ENCODE measurements at places on chromosomes 5 and 9.

GRCh38 chr5:6459896-6460295, 11.2 kb downstream of the UBE2QL1 start:
- DNase-seq, result no peak

DNA sequence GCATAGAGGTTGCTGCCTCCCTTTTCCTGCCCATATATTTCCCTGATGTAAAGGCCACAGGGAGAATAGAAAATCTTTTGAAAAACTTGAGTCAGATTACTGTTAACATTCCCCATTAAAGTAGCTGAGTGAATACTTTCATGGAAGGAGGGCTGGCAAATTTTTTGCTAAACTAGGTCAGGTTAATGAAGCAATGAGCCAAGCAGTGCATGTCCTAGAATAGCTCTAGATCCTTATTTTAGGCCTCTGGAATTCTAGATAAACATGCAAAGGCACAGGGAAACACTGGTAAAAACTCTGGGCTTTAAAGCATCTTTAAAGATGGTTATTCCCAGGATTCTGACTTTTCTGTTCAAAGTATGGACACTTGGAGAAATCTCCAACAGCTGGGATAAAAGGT, 27.9 kb downstream of the TTC1 start:
- DNase-seq, result no peak

- no peak for DNase-seq
Observed at GRCh38 chr5:148342371-148343045, 7.1 kb downstream of the SPINK9 start.

- no peak for DNase-seq
Observed at GRCh38 chr5:6781716-6782115, 68.5 kb downstream of the TENT4A start.

GRCh38 chr5:177498013-177498787, 796 bp upstream of the PDLIM7 start:
- no peak for DNase-seq

- no peak for DNase-seq
Observed at GRCh38 chr5:133843911-133844310, 124.5 kb downstream of the C5orf15 start.

GRCh38 chr9:120927269-120928014, 846 bp upstream of the TRAF1 start:
- no peak for DNase-seq

- no peak for DNase-seq
Observed at GRCh38 chr5:144275329-144275728, 104.7 kb downstream of the KCTD16 start.

GRCh38 chr9:74173284-74173683, 323.9 kb upstream of the RORB start:
- no peak for DNase-seq

DNA sequence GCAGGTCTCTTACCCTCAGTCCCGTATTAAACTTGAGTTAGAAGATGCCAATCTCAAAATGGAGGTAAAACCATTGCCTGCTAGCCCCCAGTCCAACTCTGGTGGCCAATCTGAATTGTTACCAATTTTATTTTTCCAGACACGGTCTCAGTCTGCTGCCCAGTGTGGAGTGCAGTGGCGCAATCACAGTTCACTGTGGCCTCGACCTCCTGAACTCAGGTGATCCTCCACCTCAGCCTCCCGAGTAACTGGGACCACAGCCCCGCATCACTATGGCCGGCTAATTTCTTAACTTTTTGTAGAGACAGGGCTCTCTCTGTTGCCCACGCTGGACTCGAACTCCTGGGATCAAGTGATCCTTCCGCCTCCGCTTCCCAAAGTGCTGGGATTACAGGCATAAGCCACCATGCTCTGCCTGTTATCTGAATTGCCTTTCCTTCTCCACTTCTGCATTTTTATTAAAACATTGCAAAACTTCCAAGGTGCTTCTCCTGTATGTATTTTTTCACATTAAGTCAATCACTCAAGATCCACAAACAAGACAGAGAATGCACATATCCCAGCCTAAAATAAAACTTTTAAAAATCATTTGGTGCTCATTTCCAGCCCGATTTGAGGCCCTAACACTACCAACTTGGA, 2.3 kb downstream of the FANCC start:
- no peak for DNase-seq

GRCh38 chr9:8706998-8707397, 907.4 kb upstream of the DMAC1 start:
- DNase-seq, result no peak

GRCh38 chr9:90064971-90065370, 460.2 kb downstream of the GADD45G start:
- no peak for DNase-seq

DNA sequence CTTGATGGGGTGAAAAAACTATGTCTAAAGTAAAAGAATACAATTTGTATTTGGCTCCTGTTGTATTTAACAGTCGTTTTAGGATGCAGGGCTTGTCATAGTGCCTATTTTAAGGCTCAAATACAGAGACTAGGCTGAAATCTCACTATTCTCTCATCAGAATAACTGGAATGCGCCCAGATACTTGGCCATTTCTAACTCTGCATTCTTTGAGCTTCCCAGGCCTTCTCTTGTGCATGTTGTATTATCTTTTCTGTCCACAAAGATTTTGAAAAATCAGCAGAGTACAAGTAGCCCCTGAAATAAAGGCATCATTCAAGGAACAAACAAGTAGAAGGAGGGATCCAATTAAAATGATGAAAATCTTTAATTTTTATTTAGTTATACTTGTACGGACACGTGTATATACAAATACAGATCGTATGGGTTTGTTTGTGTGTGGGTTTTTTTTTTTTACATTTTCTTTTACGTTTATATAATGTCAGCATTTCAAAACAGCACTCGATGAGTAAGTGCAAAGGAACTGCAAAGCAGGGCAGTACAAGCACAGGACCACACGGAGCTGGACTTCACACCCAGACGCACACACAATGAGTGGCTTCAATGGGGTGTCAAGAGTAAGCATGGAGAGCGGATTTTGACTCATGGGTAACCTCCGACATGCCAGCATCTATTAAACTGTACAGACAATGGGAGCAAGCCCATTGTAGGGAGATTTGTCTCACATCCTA, 294.0 kb downstream of the EFNA5 start:
- no peak for DNase-seq

- DNase-seq, result no peak
Observed at GRCh38 chr5:124276166-124276565, 470.3 kb downstream of the ZNF608 start.

DNA sequence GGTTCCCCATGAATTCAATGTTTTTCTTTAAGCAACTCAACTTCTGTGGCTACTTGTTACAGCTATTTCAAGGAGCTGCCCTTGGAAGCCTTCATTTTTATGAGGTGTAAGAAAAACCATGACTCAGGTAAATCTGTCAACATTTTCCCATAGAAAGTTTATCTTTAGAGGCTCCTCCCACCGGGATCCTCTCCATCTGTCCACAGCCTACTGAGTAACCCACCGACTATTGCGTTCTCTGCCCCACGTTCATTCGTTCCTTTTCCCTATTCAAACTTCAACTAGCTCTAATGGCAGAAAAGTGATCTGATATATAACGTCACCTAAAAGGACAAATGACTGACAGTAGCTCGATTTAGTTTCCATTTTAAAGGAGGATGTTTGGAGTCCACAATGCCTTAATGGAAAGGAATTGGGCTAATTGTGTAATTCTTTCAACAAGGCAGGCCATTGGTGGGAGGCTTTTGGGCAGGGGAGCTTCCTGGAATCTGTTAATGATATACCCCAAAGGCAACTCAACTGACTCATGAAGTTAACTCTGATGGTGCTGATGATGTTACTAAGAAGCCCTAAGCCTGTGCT, 29.3 kb upstream of the NR3C1 start:
- DNase-seq, result no peak

DNA sequence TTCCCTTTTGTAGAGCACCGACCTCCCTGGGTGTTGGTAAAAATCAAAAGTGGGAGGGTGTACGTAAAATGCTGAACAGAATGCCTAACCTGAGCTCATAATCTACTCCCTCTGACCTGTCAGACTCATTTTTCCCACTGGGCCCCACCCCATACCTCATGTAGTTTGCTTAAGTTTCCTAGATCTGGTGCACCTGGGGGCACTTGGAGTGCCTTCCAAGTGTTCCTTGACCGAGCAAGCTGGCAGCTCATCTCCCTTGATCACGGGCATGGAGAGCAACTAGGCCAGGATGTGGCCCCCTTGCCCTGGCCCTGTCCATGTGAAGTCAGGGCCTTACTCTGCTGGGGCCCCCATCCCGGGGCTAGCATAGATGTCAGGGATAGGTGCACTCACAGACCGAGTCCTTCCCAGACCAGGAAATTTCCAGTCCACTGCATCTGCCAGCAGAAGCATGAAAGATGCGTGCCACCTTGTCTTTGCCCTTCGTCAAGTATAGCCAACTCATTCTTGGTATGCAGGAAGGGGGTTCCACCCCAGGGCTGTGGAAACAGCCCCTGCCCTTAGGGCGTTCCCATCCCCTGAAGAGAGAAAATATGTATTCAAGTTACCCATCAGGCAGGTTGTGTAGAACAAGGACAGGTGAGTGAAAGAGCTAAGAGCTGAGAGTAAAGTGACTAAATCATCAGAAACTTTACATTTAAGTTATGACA, 41.9 kb downstream of the SLC22A5 start:
- DNase-seq, result no peak

DNA sequence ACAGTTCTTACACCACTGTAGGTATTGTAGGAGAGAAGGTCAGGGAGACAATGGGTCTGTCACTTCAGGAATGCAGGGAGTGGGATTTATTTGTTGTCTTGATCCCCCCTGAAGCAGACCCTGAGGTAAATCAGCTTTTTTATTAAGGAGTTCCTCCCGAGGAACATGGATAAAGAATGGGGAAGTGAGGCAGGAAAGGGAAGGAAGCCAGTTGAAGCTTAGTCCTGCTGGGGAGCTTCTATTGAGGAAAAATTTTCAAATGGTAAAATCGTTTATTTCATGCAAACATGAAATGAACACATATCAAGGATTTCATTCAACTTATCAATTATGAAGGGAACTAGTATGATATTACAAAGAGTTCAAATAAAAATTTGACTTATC, 318.6 kb upstream of the PIK3R1 start:
- DNase-seq, result no peak

GRCh38 chr9:110156902-110157301, 51.1 kb downstream of the C9orf152 start:
- DNase-seq, result no peak

DNA sequence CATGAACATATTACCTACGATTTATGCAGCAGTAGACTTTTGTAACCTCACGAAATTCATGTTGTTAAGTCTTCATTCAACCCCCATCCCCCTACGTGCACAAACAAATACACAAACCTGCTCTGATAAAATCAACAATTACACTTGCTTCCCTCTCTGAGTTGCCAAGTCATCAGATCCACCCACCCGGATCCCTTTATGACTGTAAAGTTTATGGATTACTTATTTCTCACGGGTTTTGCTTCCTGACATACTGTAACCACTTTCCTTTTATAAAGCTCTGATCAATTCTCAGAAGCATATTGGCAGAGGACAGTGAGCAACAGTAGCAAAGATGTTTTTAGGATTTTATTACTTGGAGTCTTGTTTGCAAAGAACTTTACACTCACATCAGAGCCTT, 70.5 kb downstream of the MLLT3 start:
- no peak for DNase-seq

GRCh38 chr5:93681432-93681831, 60.0 kb downstream of the POU5F2 start:
- DNase-seq, result no peak

DNA sequence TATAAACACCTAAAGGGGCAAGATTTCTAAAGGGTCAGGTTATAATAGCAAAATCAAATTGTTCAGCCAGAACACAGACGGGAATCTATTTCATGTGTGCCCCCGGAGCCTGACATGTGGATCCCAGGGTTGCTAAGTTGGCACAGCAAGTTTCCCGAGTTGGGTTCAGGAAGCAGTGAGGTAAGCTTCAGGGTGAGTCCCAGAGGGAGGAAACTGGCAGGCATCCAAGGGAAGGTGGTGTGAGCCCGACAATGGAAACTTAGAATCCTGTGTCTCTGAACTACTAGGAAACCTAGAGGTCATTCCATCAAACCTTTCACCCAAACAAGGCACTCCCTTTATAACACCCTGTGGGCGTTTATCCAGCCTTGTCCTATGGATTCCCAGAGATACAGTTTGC, 98.4 kb downstream of the ADRB2 start:
- no peak for DNase-seq

- no peak for DNase-seq
Observed at GRCh38 chr5:148966938-148967337, 95.9 kb downstream of the SH3TC2 start.

GRCh38 chr5:132006331-132007120, 4.9 kb downstream of the ACSL6 start:
- DNase-seq, result no peak

GRCh38 chr5:166695326-166695725, 1596.1 kb upstream of the WWC1 start:
- DNase-seq, result no peak

DNA sequence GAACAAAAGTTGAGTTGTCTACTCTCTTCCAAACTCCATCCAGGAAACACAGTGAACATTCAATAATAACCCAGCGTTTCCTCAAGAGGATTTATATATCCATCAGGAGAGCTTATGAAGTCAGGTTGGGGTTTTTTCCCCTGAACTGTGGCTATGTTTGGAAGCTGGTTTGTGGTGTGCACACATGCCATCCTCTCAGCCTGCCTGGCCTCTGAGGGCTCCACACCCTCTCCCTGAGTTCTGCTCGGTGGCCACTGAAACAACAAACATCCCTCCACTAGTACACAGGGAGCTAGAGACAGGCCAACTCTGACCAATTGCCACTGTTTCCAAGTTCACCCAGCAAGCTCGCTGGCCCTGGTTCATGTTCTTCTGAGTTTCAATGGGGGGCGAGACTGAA, 35.7 kb downstream of the SMIM23 start:
- no peak for DNase-seq

DNA sequence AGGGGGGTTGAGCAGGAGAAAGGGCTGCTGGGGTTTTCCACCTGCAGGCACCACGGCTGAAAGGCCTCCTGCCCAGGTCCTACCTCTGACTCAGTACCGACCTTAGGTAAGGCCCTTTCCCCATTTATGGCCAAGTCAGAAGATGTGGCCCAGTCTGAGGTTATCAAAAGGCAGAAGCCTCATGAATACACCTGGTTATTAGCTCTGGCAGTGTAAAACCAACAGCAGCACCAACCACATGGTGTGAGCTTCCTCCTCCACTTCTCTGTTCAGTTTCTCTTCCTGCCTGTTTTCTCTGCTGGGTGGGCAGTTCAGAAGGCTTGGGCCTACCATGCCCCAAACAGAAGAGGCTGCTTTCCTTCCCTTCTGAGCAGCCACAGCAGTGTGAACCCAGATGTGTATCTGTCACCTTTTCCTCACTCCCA, 86.9 kb downstream of the UGCG start:
- DNase-seq, result no peak

- no peak for DNase-seq
Observed at GRCh38 chr9:88268886-88269285, 119.4 kb upstream of the SPIN1 start.

DNA sequence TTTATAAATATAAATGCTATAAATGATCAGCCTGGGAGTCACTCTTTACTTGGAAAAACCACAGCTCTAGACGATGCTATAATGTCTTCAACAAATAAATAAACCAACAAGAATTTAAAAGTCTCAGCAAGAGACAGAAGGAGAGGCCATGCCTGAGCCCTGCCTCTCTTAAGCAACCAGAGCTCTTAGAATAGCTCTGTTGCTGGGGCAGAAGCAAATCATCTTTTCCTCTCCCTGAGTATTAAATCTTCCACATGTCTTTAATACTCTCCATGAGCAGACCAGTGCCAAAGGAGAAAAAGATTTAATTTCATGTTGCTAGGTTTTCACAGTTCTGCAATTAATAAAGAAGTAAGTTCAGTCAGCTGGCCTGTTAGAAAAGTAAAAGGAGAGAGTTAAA, 408.0 kb upstream of the SLC30A5 start:
- no peak for DNase-seq

GRCh38 chr9:113479174-113479621, 15.7 kb downstream of the RGS3 start:
- DNase-seq, result no peak

GRCh38 chr5:166507810-166508425, 1783.5 kb upstream of the WWC1 start:
- DNase-seq, result no peak
